ENCODE measurements at places on chromosomes 6 and 20. TPM values are rescaled to one million over a fixed set of nuclear protein-coding genes. Genes with fewer than 3 reads are reported as not detected.

DNA sequence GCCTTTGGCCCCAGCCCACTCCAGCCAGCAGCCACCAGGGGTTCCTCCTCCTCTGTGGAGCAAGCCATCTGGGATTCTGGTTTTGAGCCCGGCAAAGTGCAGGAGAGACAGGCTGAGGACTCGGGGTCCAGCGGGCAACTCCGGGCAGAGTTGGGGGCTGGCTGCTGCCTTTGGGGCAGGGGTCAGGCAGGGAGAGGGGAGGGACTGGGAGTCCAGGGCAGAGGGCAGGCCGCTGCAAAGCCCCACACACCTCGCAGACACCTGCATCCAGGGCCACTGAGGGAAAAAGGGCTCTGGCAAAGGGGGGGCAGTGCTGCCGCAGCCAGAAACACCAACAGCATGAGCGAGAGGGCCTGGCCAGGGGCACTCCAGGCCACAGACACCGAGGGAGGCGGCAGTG is 8.8 kb downstream of the BIRC7 start:
- DNase-seq = no peak

The SCP2D1 gene
- not detected for total RNA-seq

GRCh38 chr20:57840504-57841296 is 130.9 kb upstream of the PMEPA1 start:
- DNase-seq = no peak

DNA sequence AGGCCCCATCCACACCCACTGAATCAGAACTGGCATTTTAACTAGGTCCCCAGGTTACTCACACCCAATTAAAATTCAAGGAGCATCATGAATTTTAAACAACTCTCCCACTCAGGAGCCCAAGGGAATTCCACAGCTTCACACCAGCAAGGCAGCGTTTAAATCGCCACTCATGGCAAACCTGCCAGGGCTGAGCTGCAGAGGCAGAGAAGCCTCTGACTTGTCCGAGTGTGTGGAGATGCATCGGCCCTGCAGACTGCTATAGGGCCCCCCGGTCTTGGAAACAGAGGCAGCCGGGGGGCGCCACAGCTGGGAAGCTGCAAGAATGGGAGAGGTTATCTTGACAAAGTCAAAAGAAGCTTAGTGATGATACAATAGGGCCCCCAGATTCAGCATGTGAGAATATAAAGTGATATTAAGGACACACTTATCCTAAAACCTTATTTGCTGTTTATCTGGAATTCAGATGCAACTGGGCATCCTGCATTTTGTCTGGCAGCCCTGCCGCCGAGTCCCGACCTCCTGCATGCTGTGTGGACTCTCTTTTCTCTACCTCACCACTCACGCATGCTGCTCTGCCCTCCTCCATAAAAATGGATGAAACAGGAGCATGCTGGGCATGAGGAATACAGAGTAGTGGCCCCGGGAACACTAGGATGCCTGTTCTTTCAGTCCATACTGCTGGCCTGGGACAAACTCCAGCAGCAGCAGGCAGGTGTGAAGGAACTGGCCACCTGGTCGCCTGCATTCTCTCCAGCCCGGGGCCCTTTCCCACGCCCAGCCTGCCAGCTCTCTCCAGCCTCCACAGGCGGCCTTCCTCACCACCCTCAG is 126.1 kb downstream of the PXDC1 start:
- no peak for DNase-seq

DNA sequence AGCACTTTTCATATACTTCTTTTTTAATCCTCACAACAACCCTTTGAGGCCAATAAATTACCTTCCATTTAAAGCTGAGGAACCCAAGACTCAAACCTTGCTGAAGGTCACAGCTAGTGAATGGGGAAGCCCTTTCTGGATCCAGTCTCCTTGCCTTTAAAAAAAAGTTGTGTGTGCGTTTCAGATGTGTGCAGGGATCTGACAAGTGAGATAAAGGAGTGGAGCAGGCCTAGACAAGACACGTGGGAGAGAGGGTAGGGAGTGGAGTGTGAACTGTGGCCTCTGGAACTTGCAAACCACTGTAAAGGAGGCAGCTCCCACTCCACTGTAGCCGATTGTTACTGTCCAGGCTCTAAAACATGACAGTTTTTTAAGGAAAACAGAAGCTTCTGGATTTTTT is 1.9 kb downstream of the KLHL32 start:
- DNase-seq = no peak

The CST7 gene
- total RNA-seq = 178 TPM

The CD83 gene
- 5.5 TPM for total RNA-seq

DNA sequence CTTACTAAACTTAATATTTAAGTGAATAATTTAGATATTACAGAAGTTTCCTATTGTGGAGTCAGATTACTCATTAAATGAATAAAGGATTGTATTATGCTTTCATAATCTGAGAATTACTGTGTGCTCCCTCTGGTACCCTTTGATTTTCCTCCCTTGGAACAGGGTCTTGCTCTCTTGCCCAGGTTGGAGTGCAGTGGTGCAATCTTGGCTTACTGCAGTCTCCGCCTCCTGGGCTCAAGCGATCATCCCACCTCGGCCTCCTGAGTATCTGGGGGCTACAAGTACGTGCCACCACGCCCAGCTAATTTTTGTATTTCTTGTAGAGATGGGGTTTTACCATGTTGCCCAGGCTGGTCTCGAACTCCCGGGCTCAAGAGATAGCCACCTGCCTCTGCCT is 9.6 kb downstream of the WTAP start:
- no peak for DNase-seq

The MYH7B gene
- total RNA-seq = 0.15 TPM

The VWA7 gene
- total RNA-seq = 11.0 TPM

- no peak for DNase-seq
Measured at GRCh38 chr6:13263669-13264068, 64.7 kb downstream of the TBC1D7 start.

The HMGA1 gene
- total RNA-seq = 282 TPM

The ROS1 gene
- total RNA-seq = not detected

- no peak for DNase-seq
Measured at GRCh38 chr6:111918825-111919224, 45.6 kb upstream of the FYN start.

- DNase-seq = no peak
Measured at GRCh38 chr6:122007339-122007738, 392.1 kb upstream of the HSF2 start.

The CD40 gene
- total RNA-seq = 0.93 TPM

- DNase-seq = no peak
Measured at GRCh38 chr20:38250609-38251008, 9.9 kb downstream of the KIAA1755 start.

DNA sequence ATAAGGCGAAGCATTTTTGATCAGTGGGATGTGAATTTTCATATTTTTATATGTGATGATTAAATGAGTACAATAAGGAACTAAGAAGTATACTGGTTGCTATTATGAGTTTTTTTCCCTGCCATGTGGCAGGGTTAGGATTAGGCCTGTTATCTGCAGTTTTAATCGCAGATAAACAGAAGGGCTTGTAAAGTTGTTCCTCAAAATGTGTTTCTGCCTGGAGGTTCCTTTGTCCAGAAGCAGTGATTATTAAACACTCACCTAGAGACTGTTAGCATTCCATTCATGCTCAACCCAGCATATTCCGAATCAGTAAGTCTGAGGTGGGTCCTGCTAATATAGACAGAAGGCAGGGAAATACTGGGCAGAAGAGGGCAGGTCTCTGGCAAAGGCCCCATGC is 316.0 kb downstream of the CLIC5 start:
- no peak for DNase-seq

DNA sequence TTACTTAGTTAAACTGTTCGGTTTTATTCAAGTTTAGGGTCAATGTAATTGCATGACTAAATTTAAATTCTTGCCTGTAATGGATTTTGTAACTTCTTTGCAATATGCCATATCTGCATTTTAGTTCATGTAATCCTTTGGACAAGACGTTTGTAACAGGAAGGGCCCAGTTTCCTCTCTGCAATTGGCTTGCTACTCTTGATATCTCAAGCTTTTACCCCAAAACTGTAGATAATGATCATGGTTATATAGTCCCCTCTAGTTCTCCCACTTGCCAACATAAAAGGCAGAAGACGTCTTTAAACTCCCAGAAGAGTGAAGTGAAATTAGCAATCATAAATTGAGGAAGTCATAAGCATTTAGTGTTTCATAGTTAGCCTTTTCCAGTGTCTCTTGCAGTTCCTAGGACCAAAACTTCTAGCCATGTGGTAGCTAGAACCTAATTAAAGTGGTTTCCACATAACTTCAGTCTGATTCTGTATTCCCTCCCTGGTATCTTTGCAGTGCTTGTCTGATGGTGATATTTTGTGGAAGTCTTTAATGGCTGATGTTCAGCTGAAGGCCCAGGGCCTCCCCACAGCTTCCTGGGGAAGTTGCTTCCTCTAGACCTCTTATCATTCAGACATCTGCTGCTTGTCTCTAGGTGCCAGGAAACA is 117.8 kb upstream of the SUPT3H start:
- peak; percentile 49 for DNase-seq

GRCh38 chr6:141199074-141199473 is 933.7 kb upstream of the GJE1 start:
- DNase-seq = no peak

The MYCT1 gene
- not detected for total RNA-seq

DNA sequence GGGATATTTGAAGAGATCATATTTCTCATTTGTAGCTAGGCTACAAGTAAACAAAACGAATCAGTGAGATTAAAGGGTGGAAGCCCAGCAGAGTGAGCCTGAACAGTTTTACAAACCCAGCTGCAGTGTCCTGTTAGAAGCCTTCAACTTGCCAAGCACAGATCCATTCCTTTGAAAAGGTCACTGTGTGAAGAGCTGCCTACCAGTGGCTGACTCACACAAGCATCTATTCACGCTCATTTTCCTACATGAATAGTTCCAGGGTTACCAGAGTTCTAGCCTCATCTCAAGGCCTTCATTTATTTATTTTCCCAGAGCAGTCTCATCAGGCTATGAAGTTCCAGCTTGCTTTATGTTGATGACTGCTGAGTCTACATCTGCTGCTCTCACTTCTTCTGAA is 25.7 kb upstream of the MLIP start:
- no peak for DNase-seq

The OR12D1 gene
- not detected for total RNA-seq

The PROCR gene
- 0.95 TPM for total RNA-seq

The C6orf52 gene
- total RNA-seq = 0.88 TPM

DNA sequence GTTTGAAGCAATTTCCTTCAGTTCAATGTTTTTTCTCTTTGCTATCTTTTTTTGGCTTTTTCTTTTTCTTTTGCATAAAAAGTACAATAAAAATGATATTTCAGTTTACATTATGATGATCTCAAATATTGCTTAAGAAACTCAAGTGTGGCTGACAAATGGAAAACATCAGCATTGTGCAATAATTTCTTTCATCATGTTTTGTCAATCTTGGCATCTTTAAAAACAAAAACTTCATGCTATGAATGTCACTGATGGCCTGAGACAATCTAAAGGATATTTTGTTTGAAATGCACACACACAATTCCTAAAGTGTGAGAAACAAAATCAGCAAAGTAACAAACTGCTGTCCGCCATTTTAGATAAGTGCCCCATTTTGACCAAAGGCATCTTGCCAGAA is 13.9 kb upstream of the MTCL3 start:
- DNase-seq = no peak

DNA sequence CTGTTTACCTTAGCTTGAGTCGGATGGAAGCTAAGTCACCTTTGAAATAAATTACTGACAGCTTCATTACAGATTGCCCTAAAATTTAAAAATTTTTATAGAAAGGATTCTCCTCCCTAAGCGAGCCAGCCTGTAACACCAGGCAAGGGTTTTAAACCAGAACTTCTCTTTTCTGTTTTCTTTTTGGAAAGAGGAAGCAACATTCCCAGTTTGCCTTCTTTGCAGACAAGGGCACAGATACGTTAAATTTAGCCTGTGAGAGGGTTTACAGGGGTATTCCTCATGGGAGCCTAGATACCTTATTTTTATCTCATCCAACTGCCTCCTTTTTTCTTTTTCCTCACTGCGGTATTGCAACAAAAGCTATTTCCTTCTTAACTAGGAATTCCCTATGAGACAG is 45.0 kb downstream of the GNAS start:
- no peak for DNase-seq

- no peak for DNase-seq
Measured at GRCh38 chr6:138422861-138423260, 18.8 kb downstream of the HEBP2 start.

GRCh38 chr6:42217157-42217518 is 523 bp downstream of the MRPS10 start:
- DNase-seq = no peak

The EYA4 gene
- not detected for total RNA-seq

DNA sequence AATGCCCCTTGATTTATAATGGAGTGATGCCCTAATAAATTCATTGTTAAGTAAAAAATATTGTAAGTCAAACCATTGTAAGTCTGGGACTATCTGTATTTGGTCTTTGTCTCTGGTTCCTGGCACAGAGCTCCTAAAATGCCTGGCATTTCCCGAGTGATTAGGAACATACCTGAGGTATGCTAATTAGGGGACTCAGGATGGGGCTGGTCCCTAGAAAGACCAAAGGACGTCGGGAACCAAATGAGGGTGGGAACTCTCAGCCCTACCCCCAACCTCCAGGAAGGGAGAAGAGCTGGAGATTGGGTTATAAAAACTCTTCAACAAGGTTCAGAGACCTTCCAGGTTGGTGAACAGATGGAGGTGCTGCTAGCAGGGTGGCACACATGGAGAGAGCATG is 82.6 kb upstream of the ARG1 start:
- DNase-seq = no peak

- DNase-seq = no peak
Measured at GRCh38 chr6:157265635-157266034, 57.7 kb downstream of the TMEM242 start.

The SPTLC3 gene
- not detected for total RNA-seq

The ZBTB46 gene
- 0.65 TPM for total RNA-seq

DNA sequence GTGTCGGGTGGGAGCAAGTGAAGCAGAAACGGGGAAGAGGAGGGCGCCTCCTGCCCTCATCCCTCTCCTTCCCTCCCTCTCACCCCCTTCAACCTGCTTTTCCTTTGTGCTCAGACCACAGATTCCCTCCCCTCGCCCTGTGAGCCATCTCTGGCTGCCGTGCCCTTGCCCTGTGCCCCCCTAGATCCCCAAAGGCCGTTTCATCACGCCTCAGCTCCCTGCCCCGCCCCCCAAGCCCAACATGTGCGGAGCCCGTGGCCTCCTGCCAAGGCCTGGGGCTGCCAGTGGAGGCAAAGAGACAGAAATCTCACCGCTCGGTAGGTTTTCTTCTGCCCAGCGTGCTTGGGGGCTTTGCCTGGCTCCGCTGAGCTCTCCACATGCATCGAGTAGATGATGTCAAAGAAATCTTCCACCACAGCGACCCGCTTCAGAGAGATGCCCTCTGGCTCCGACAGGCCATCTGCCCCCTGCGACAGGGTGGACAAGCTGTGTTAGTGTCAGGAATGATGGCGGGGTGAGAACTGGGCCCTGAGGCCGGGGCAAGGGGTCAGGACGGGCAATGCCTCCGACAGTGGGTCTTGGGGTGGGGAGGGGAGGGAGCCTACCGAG is 57.6 kb downstream of the NOL4L start:
- DNase-seq = no peak

- DNase-seq = no peak
Measured at GRCh38 chr6:404685-405423, 13.3 kb downstream of the IRF4 start.

Measured in activated CD4-positive, alpha-beta memory T cell treated with anti-CD3 and anti-CD28 coated beads, Interleukin-2, amount 10 ng/mL, durations not matched to agents 7 days and 5 days (primary cell).